Activated CD4-positive, alpha-beta T cell treated with anti-CD3 and anti-CD28 coated beads, Interleukin-2, amount 50 U/mL, for 24 hours (primary cell): ENCODE measurements at places on chromosomes 1 and 21.

- no peak for DNase-seq
These were observed 135.7 kb upstream of the ZNF648 start for GRCh38 chr1:182196897-182197870.

DNA sequence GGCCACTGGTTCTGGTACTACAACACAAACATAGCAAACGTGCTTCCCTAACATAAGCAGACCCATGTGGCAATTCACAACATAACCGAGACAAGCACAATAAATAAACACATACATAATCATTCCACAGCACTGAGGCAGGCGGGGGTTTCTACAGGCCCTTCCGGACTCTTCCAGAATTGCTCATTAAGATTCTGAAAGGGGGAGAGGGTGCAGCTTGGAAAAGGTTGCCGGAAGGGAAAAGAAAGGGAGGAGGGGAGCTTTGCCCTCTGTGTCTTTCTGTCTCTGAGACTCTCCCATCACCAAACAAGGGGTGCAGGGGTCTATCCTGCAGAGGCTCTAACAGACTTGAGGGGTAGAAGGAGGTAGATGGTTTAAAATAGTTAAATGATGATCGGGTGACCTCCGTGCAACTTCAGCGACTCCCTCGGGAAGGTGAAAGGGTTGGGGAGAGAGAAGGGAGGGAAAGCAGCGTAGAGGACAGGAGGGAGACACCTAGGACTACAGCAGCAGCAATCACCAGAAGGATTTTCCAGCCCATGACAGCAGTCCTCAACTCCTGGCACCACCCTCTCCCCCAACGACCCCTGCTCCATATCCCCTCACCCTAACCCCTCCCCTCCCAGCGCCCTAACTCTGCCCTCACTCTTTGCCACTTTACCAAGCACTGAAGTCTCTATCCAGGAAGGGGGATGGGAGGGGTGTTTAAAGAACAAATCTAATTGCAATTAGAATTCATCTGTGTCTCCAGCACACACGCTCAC lies 365.5 kb upstream of the ESRRG start:
- DNase-seq = no peak

DNA sequence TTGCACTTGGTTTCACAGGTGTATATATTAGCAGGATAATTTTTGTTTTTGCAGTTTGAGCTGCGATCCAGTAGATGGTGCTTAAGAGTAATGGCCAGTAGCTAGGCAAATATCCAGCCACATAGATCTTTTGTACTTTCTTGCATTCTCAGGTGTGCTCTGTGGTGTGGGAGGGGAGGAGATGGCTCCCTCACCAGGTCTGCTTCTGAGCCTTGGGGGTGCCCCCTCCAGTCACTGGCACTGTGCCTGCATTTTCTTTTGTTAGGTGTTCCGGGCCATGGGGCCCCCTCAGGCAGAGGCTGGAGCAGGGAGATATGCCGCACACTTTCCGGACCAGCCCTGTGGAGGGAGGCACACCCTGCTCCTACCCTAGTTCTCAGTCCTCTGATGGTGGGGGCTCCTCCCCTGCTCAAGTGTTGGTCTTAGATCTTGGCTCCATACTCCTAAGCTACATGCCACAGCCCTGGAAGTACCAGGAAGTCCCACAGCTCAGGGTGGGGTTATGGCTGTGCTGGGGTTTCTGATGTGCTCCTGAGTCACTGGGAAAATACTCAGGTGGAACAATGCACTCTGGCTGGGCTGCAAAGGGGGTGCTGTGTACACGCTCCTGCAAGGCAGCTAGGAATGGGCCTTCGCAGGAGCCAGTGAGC lies 197.6 kb upstream of the DMRTA2 start:
- DNase-seq = no peak

DNA sequence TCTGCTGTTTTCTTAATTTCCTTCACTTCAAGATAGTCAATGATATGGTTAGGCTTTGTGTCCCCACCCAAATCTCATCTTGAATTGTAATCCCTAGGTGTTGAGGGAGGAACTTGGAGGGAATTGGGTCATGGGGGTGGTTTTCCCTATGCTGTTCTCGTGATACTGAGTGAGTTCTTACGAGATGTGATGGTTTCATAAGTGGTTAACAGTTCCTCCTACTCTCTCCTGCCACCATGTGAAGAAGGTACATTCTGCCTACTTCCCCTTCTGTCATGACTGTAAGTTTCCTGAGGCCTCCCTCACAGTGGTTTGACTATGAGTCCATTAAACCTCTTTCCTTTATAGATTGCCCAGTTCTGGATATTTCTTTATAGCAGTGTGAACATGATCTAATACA lies 74.0 kb upstream of the SAMSN1 start:
- DNase-seq = peak; percentile 7
